ENCODE measurements at places on chromosomes 1 and 21.

DNA sequence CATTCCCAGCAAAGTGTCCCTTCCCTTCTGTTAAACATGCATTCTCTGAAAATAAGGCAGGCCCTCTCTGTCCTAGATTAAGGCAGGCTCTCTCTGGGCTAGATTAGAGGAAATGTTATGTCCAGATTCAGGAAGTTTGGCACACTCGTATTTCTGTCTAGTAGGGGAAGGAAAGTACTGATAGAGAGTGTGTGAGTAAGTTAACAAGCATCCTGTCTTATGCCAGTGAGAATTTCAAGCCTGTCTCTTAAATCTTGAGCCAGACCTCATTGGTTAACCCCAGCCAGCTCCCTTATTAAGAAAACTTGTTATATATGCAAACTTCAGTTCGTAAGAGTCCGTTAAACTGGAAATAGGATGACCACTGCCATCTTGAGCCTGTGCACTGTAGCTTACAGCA is 31.6 kb downstream of the IGSF5 start:
- peak; percentile 22 for DNase-seq

GRCh38 chr1:153583976-153584375 is 18.3 kb upstream of the S100A2 start:
- DNase-seq, result peak; percentile 62

DNA sequence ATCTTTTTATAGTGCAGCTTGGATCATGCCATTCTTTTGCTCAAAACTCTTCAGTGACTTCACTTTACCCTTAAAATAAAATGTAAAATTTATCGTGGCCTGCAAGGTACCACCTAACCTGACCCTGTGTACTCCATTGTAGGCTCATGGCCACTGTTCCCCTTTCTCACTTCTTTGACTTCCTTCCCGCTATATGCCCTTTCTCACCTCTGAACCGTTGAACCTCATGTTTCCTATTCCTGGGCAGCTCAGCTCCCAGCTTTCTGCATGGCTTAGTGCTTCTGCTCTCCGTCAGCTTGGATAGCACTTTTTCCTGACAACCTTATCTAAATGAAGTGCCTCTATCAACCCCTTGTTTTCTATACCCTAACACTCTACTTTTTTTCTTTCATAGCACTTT is 61.1 kb upstream of the GPR25 start:
- DNase-seq, result no peak

GRCh38 chr1:33515112-33515511 is 42.7 kb downstream of the ZSCAN20 start:
- no peak for DNase-seq

GRCh38 chr21:45086337-45086958 is 12.1 kb downstream of the ADARB1 start:
- no peak for DNase-seq

GRCh38 chr1:53625766-53626520 is 113.0 kb downstream of the GLIS1 start:
- DNase-seq, result no peak

DNA sequence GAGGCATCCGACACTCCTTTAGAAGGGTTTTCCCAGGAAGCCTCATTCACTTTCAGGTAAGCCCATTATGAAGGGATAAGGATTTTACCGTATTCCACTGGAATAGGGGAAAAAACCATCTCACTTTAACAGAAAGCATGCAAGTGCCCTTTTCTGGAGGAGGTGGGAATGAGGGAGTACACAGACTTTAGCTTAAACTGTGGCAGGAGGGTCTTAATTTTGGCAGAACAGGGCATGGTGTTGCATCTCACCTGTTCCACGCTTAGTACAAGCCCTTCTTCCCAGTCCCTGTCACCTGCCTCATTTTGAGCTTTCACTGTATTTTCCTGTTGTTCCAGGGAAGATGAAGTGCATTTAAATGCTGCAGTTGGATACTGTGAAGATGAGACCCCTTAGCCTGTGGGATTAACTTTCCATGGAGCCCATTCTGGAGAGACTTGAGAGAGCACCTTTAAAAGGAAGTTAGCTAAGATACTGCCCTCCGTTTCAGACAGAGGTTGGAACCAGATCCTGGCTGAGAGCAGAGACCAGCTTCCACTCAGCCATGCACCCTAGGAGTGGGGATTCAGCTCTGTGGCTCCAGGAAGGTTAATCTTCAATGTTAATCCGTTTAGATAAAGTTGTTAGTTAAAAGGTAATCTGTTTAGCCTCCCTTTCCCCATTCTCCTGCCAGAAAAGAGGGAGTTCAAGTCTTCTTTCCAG is 42.6 kb downstream of the PBX1 start:
- no peak for DNase-seq

DNA sequence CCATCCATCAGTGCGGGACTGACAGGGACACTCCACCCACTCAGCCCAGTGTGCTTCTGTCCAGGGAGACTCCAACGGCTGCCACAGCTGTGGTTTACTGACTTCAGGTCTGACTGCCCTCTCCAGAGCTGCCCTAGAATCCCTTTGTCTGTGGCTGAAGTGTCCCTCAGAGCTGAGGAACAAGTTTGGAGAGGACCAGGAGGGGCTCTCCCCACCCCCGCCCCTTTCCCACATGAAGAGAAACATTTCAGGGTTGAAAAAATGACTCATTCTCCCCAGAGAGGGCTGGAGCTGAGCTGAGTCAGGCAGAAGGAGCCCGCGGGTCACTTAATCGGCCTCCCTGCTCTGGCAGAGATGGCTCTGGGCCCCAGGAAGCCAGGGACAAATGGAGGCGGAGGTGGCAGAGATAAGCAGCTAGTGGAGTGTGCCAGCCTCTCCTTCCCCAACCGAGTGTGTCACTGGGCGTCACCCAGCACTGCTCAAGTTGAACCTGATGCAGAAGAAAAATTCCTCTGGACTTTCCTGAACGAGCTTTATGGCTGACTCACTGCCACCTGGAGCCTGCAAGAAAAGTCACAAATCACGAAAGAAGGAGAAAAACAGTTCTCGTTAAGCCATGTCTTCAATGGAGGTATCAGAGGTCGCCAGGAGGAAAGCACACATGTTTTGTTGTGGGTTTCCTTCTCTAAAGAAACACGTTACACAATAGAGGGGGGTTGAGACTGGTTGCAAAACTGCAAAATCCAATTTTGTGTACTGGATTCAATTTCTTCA is 34.3 kb upstream of the ECE1 start:
- DNase-seq, result peak; percentile 88

DNA sequence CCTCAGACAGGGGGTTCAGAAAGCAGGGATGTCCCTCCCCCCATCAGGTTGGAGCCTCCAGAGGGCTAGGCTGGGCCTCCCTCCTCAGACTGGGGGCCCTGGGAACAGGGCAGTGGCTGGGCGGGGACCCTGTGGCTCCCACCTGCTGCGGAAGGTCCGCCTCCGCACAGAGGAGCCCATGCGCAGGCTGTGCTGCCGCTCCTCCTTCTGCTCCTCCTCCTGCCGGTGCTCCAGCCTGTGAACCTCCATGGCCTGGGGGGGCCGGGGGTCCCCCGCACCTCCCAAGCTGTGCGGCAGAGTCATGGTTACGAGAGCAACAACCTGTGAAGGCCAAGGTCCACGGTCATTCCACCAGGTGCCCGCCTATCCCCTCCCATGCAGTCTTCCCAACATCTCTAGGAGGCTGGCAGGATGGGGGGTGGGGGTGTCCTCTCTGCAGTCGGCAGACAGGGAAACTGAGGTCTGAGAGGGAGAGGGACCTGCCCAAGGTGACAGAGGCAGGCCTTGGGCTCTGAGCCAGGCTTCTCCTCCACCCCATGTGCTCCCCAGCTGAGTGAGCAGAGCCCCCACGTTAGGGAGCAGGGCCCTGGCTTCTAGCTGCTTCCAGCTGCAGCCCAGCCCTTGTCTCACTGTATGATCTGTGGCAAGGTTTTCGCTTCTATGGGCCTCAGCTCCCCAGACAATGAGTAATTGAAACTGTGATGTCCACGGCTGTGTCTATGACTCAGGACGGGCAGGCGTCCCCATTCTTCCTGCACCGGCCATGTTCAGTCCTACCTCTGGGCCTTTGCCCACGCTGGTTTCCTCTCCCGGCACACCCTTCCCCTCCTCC is 3.4 kb downstream of the MYOM3 start:
- peak; percentile 84 for DNase-seq

DNA sequence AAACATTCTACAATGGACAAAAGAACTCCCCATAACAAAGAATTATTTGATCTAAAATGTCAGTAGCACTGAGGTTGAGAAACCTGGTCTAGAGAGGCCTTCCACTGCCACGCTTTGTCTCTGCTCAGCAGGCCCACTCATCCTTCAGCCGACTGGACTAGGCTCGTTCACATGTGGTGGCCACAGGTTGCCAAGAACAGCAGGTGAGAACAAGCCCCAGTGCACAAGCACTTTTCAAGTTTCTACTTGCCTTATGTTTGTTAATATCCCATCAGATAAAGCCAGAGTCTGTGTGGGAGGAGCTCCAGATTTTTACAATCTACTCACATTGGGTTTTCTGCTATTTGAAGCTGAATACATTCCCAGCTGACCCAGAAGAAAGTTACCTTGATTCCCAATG is 9.1 kb upstream of the EFHD2 start:
- DNase-seq, result no peak

- DNase-seq, result peak; percentile 11
Observed at GRCh38 chr1:212132025-212132424, 96.5 kb downstream of the DTL start.
